HFFc6 (cell line): ENCODE measurements at places on chromosomes 4 and X. TPM values are rescaled to one million over a fixed set of nuclear protein-coding genes. Genes with fewer than 3 reads are reported as not detected.
A peak's percentile ranks its signal among the peaks of the same experiment; 100 is the strongest.

The SEC24B gene
- 28.8 to 34.7 TPM (median 30.0 TPM) in 3 replicates for total RNA-seq

- no peaks in the 10 kb centered on the region for H3K4me1 ChIP-seq
- H3K27ac ChIP-seq = no peak overlapping the region
- H3K36me3 ChIP-seq = no peaks in the 10 kb centered on the region
- no peaks in the 10 kb centered on the region for H3K27me3 ChIP-seq
These were observed 200.2 kb downstream of the GUCY2F start for GRCh38 chrX:109281483-109282275.

- DNase-seq = peak; percentile 7
- no peaks in the 10 kb centered on the region for H3K36me3 ChIP-seq
- H3K27me3 ChIP-seq = peaks cover 3% of the 10 kb centered on the region; the same call in 1 of the 2 replicates
- H3K4me1 ChIP-seq = peaks cover 18% of the 10 kb centered on the region
- peak overlapping the region; percentile 29; the same call in 1 of the 2 replicates for H3K4me3 ChIP-seq
- peak overlapping the region; percentile 62; the same call in 1 of the 2 replicates for H3K27ac ChIP-seq
These were observed 8.0 kb downstream of the SLC9B1 start for GRCh38 chr4:103011378-103012025.

The NALF2 gene
- not detected in 2 replicates for total RNA-seq

GRCh38 chr4:6368601-6369000 is 99.0 kb downstream of the WFS1 start:
- no peaks in the 10 kb centered on the region for H3K36me3 ChIP-seq
- DNase-seq = no peak
- no peak overlapping the region for H3K4me3 ChIP-seq
- no peak overlapping the region for H3K27ac ChIP-seq

The CYLC1 gene
- total RNA-seq = not detected in 3 replicates

GRCh38 chrX:7347465-7347864 is 199.5 kb upstream of the PUDP start:
- peaks cover 25% of the 10 kb centered on the region for H3K4me1 ChIP-seq
- H3K27ac ChIP-seq = no peak overlapping the region
- no peak overlapping the region for H3K4me3 ChIP-seq
- H3K36me3 ChIP-seq = 0 out of 2 replicates have a peak, but pooled peaks cover 6% of the 10 kb centered on the region
- no peaks in the 10 kb centered on the region; the same call in 1 of the 2 replicates for H3K27me3 ChIP-seq

The IDS gene
- 38.4 and 60.9 TPM in 2 replicates for total RNA-seq

- no peak for DNase-seq
- H3K36me3 ChIP-seq = no peaks in the 10 kb centered on the region
- H3K27ac ChIP-seq = no peak overlapping the region
- no peaks in the 10 kb centered on the region for H3K4me1 ChIP-seq
These were observed 197.9 kb upstream of the PPP1R2C start for GRCh38 chrX:42975906-42976305.

GRCh38 chr4:48340276-48340964 is 909 bp upstream of the SLAIN2 start:
- peak; percentile 67 for DNase-seq
- H3K36me3 ChIP-seq = peaks cover 8% of the 10 kb centered on the region
- H3K4me3 ChIP-seq = peak overlapping the region; percentile 86
- peaks cover 4% of the 10 kb centered on the region; the same call in 1 of the 2 replicates for H3K27me3 ChIP-seq

DNA sequence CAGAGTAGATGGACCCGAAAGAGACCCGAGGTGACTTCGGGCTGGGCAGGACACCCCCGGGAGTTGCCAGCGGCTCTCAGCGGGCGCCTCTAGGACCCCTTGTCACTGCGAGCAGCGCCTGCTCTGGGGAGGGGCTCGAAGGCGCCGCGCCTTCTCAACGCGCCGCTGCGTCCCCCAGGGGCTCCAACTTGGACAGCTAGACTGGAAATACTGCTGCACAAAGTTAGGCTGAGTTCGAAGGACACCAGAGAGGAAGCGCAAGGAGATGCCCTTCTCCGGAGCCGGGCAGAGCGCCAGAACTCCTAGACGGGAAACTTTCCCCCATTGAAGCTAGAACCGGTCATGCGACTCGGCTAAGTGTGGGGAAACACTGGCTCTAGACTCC is 493 bp upstream of the KCNIP4 start:
- peaks cover 20% of the 10 kb centered on the region; the same call in 1 of the 2 replicates for H3K27me3 ChIP-seq
- no peak overlapping the region for H3K27ac ChIP-seq
- H3K4me3 ChIP-seq = no peak overlapping the region
- H3K4me1 ChIP-seq = peaks cover 5% of the 10 kb centered on the region; the same call in 1 of the 2 replicates
- no peaks in the 10 kb centered on the region for H3K36me3 ChIP-seq

The FGD1 gene
- 15.6 and 17.9 TPM in 2 replicates for total RNA-seq

- peak; percentile 46 for DNase-seq
- H3K27ac ChIP-seq = peak overlapping the region; percentile 49
- no peak overlapping the region for H3K4me3 ChIP-seq
- H3K27me3 ChIP-seq = peaks cover 4% of the 10 kb centered on the region
- no peaks in the 10 kb centered on the region for H3K36me3 ChIP-seq
- H3K4me1 ChIP-seq = peaks cover 72% of the 10 kb centered on the region
These were observed 49.4 kb downstream of the RTL9 start for GRCh38 chrX:110407910-110408545.

DNA sequence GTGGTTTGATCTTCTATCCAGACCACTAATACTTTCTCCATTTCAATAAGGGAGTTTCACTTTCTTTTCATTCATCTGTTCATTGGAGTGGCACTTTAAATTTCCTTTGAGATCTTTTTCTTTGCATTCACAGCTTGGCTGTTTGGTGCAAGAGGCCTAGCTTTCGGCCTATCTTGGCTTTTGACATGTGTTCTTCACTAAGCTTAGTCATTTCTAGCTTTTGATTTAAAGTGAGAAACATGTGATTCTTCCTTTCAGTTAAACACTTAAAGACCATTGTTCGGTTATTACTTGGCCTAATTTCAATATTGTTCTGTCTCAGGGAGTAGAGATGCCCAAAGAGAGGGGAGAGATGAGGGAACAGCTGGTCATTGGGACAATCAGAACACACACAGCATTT is 24.3 kb downstream of the CXCL13 start:
- peaks cover 6% of the 10 kb centered on the region for H3K27me3 ChIP-seq
- no peak overlapping the region for H3K4me3 ChIP-seq
- H3K4me1 ChIP-seq = no peaks in the 10 kb centered on the region

GRCh38 chr4:119490335-119490734 is 138.3 kb downstream of the PDE5A start:
- DNase-seq = peak; percentile 9
- H3K4me3 ChIP-seq = no peak overlapping the region
- H3K36me3 ChIP-seq = no peaks in the 10 kb centered on the region
- H3K4me1 ChIP-seq = peaks cover 14% of the 10 kb centered on the region

DNA sequence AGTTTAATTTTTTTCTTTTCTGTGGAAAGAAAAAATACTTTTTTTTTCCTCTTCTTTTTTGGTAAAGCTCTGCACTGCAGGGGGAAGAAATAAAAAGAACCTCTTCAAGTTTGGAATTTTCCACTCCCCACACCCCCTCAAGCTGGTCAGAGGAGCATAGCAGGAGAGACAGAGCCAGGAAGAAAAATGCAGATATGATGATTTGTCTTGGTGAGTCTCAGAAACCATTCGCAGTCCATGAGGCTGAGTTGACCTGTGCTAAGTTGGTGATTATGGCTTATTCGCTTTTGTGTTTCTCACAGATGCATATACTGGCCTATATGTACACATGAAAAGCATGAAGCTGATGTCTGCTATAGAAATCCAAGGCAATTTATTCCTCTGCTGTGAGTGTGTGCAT is 205.9 kb downstream of the LDB2 start:
- H3K4me1 ChIP-seq = peaks cover 61% of the 10 kb centered on the region
- H3K36me3 ChIP-seq = peaks cover 12% of the 10 kb centered on the region
- peak; percentile 42 for DNase-seq
- peak overlapping the region; percentile 66 for H3K27ac ChIP-seq
- H3K27me3 ChIP-seq = peaks cover 3% of the 10 kb centered on the region
- peak overlapping the region; percentile 5 for H3K4me3 ChIP-seq

The BTC gene
- total RNA-seq = not detected in 2 replicates

The HMX1 gene
- not detected in 3 replicates for total RNA-seq

The SLC38A5 gene
- total RNA-seq = 0.22 to 0.89 TPM (median 0.29 TPM) in 3 replicates

DNA sequence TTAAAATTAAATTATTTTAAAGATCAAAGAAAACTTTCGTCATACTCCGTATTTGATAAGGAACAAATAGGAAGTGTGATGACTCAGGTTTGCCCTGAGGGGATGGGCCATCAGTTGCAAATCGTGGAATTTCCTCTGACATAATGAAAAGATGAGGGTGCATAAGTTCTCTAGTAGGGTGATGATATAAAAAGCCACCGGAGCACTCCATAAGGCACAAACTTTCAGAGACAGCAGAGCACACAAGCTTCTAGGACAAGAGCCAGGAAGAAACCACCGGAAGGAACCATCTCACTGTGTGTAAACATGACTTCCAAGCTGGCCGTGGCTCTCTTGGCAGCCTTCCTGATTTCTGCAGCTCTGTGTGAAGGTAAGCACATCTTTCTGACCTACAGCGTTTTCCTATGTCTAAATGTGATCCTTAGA is at the start of gene CXCL8:
Gene CXCL8, plus strand, starts transcription at position 217 of the 426 bp plus-strand sequence. Its CDS starts 90 bp downstream, at position 307.
- peaks cover 29% of the 10 kb centered on the region for H3K4me1 ChIP-seq
- peak within 1 kb of the TSS; percentile 69 for H3K4me3 ChIP-seq
- DNase-seq = peak; percentile 78
- no peak within 1 kb of the TSS; the same call in 1 of the 2 replicates for H3K27ac ChIP-seq
- H3K36me3 ChIP-seq = peaks cover 10% of the 10 kb centered on the region; the same call in 1 of the 2 replicates

DNA sequence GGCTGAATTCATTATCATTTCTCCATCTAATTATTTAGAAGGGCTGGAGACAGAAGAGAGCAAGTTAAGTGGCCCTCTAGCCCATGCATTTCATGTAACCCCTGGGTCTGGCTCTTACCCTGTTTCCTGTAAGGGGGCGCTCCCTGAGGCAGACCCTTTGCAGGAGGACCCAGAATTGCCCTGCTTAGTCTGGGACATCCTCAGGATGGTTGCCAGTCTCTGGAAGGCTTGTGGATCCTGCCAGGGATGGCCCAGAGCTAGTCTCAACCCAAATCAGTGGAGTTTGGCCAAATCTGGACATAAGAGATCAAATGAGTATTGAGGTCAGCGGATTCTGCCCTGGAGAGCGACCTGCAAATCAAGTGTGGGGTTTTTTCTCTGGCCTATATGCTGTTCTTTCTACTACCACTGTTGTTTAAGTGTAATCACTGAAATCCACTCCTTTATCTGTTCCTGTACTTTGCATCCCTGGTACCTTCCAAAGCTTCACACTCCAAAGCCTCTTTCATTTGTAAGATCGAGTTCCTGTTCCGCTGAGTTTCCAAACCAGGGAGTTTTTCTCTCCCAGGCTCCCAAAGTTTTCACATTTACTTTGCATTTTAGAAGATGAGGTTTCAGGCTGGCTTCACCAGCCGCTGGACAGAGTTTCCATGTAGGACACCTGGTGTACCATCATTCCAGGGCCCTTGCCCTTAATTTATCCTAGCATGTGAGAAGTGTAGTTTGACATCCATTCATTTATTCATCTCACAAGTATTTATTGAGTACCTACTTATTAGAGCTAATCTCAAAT is 6.3 kb downstream of the KLF3 start:
- no peak overlapping the region for H3K4me3 ChIP-seq
- H3K4me1 ChIP-seq = peaks cover 93% of the 10 kb centered on the region
- no peak for DNase-seq
- H3K27me3 ChIP-seq = no peaks in the 10 kb centered on the region; the same call in 1 of the 2 replicates
- H3K36me3 ChIP-seq = no peaks in the 10 kb centered on the region
- H3K27ac ChIP-seq = no peak overlapping the region

The RNF128 gene
- 0.10 TPM in 1 of 3 replicates, not detected in the others for total RNA-seq

The RHOXF2B gene
- not detected in 3 replicates for total RNA-seq

The GYG2 gene
- total RNA-seq = 0.35 TPM in 1 of 3 replicates, not detected in the others

DNA sequence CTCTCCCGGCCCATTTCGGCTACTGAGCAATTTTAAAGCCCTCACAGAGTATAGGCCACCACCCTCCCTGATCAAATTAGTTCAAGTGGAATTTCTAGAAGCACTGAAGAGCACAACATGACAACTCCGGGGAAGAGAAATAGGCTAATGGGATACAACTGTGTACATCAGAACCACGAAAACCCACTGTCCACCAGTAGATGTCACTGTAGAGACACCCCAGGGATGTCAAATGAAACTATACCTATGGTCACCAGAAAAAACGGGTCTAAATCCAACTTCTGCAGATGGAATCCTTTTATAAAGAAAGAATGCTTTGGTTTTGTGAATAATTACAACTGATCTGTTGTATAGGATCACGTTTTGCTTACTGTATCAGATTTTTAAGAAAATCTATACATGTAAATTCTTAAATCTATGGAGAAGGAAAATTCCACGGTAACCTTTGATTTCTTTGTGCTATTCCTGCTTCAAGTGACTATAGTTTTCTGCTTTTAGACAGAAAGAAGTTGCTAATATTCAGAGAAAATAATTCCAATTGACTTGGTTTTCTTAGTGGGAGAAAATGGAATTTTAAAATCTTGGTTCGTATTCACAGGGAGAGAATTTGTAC is 29.5 kb upstream of the MAP3K15 start:
- peak; percentile 54 for DNase-seq
- H3K4me1 ChIP-seq = no peaks in the 10 kb centered on the region; the same call in 1 of the 2 replicates
- H3K27me3 ChIP-seq = no peaks in the 10 kb centered on the region
- no peak overlapping the region for H3K4me3 ChIP-seq

GRCh38 chrX:13898083-13898482 is 81.2 kb upstream of the GPM6B start:
- no peaks in the 10 kb centered on the region for H3K27me3 ChIP-seq
- peak; percentile 9 for DNase-seq
- H3K36me3 ChIP-seq = no peaks in the 10 kb centered on the region
- no peak overlapping the region for H3K27ac ChIP-seq

DNA sequence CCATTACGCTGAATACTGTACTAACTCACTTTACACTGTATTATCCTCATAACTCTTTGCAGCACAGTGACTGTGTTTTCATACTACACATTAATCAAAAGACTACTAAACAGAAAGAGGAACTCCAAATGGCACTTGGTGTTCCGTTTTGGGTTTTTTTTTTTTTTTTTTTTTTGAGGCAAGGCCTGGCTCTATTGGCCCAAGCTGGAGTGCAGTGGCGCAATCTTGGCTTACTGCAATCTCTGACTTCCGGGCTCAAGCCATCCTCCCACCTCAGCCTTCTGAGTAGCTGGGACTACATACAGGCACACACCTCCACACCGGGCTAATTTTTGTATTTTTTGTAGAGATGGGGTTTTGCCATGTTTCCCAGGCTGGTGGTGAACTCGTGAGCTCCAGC is 10.7 kb downstream of the KLHL8 start:
- H3K27ac ChIP-seq = no peak overlapping the region
- H3K27me3 ChIP-seq = peaks cover 2% of the 10 kb centered on the region; the same call in 1 of the 2 replicates
- H3K4me3 ChIP-seq = no peak overlapping the region
- peaks cover 11% of the 10 kb centered on the region for H3K36me3 ChIP-seq
- peaks cover 8% of the 10 kb centered on the region for H3K4me1 ChIP-seq
- DNase-seq = no peak
